ENCODE measurements at places on chromosomes 16 and 17. TPM values are rescaled to one million over a fixed set of nuclear protein-coding genes. Genes with fewer than 3 reads are reported as not detected.
A peak's percentile ranks its signal among the peaks of the same experiment; 100 is the strongest.

The CSH2 gene
- not detected for total RNA-seq

GRCh38 chr17:67439269-67439668 lies 62.2 kb downstream of the PITPNC1 start:
- H3K27ac ChIP-seq: no peak overlapping the region
- H3K4me3 ChIP-seq: no peak overlapping the region
- no peaks in the 10 kb centered on the region for H3K27me3 ChIP-seq

DNA sequence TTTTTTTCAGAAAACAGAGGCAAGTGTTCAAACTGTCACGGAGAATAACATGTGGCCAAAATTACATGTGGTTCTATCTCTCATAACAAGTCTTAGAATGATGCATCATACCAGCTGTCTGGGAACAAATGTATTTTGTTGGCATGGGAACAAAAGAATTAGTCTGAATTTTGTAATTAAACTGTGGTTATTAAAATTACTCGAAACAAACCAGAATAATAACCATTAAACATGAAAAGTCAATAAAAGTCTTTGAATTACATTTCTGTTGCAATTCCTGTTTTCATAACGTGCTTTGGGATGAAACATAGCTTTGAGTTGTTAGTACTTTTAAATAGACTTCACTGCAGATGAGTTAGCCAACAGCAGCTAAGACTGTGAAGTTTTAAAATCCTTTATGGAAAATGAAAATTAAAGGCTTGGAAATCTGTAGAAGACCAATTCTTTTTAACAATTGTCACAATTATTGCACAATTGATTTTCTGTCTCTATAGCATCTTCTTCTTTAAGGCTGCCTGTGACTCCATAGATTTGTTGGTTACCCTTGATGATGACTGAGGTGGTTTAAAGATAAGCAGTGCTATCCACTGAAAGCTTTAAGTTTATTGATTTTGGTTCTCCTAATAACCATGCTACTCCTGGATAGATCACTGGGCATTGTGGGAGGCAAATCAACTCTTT lies 117.9 kb upstream of the AXIN2 start:
- peaks cover 2% of the 10 kb centered on the region for H3K4me1 ChIP-seq
- DNase-seq: no peak
- H3K27me3 ChIP-seq: no peaks in the 10 kb centered on the region
- H3K27ac ChIP-seq: peak overlapping the region; percentile 10
- no peak overlapping the region for H3K4me3 ChIP-seq

DNA sequence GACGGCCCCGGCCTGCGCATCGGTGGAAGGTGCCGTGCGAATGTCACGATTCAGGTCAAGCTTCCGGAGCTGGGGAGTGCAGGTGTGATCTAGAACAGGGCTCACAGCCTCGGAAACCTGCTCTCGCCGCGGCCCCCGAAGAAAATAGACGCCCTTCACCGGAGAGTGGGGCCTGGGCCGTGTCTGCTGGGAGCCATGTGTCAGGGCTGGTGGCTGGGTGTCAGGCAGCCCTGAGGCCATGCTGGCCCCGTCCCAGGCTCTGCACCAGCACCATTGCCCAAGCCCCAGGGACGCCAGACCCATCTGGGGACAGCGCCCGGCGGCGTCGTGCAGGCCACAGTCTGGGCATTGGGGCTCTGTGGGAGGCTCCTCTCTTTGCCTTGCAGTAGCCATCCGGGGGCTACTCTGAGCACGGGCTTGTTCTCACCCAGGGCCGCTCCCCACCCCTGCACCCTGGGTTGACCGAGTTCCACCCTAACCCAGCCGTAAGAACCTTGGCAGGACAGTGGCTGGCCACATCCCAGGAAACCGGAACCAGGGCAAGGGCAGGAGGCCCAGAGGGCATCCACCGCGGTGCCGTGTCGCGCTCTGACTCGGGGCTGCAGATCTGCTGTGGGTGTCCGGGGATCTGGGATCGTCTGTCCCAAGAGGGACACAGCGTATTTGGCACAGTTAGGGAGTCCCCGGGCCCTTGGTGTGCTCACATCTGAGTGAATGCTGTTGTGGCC lies 5.3 kb upstream of the NUDT16L1 start:
- no peaks in the 10 kb centered on the region for H3K36me3 ChIP-seq
- DNase-seq: no peak
- H3K27ac ChIP-seq: no peak overlapping the region
- H3K4me3 ChIP-seq: no peak overlapping the region
- no peaks in the 10 kb centered on the region for H3K4me1 ChIP-seq

- H3K27me3 ChIP-seq: no peaks in the 10 kb centered on the region
- DNase-seq: no peak
- H3K4me3 ChIP-seq: no peak overlapping the region
- no peak overlapping the region for H3K27ac ChIP-seq
- no peaks in the 10 kb centered on the region for H3K4me1 ChIP-seq
- H3K36me3 ChIP-seq: no peaks in the 10 kb centered on the region
Observed at GRCh38 chr17:28487881-28488532, 14.6 kb downstream of the SLC13A2 start.

GRCh38 chr16:58938811-58939210 lies 204.7 kb upstream of the GOT2 start:
- peaks cover 5% of the 10 kb centered on the region for H3K4me1 ChIP-seq
- no peak overlapping the region for H3K4me3 ChIP-seq
- DNase-seq: no peak
- no peak overlapping the region for H3K27ac ChIP-seq
- no peaks in the 10 kb centered on the region for H3K27me3 ChIP-seq

The CCL15 gene
- not detected for total RNA-seq

The MMP28 gene
- total RNA-seq: 3.3 TPM

DNA sequence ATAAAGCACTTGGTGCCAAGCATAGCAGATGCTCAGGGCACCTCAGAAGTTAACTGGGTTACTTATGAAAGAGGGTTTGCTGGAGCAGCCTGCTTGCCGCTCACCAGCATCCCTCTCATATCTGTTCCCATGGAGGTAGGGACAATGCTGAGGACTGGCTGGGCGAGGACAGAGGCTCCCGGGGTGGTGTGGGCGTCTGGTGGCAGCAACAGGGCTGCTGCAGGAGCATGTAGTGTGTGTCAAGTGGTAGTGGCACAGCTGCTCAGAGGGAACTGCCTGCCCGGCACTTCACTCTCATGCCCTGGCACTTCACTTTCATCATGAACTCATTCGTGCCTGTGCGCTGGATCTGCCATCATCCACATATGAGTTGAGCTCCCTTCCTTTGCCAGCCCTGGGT lies 26.9 kb upstream of the ZNHIT3 start:
- no peak overlapping the region for H3K27ac ChIP-seq
- H3K27me3 ChIP-seq: no peaks in the 10 kb centered on the region
- H3K4me3 ChIP-seq: no peak overlapping the region
- H3K4me1 ChIP-seq: no peaks in the 10 kb centered on the region
- no peaks in the 10 kb centered on the region for H3K36me3 ChIP-seq
- DNase-seq: no peak

- no peak for DNase-seq
- no peak overlapping the region for H3K4me3 ChIP-seq
Observed at GRCh38 chr16:83215406-83216001, 588.7 kb downstream of the CDH13 start.

DNA sequence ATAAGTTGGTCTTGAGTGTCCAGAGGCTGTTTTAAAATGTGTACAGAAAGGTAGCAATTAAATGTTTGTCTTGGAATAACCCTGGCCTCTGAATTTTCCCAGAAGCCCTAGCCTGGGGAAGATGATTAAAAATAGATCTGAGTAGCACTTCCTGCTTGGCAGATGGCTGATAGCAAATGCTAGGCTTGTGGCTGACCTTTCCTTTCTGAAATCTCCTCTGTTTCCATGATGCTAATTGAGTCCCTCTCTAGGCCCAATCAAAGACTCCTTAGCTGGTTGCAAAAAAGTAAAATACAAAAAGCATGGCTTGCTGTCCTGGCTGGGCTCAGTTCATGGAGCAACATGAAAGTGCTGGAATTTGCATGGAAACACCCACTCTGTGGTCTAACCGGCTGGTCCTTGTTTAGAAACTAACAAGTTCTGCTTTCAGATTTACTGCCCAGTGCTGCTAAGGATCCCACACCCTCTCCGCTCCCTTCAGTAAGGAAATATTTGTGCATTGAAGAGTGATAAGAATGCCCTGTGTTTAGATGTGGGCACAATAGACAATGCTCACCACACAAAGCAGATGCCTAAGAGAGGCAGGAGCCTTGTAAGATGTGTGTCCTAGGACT lies 40.8 kb downstream of the YPEL2 start:
- H3K27me3 ChIP-seq: no peaks in the 10 kb centered on the region
- H3K36me3 ChIP-seq: no peaks in the 10 kb centered on the region
- peak overlapping the region; percentile 54 for H3K27ac ChIP-seq
- no peak overlapping the region for H3K4me3 ChIP-seq
- DNase-seq: no peak

DNA sequence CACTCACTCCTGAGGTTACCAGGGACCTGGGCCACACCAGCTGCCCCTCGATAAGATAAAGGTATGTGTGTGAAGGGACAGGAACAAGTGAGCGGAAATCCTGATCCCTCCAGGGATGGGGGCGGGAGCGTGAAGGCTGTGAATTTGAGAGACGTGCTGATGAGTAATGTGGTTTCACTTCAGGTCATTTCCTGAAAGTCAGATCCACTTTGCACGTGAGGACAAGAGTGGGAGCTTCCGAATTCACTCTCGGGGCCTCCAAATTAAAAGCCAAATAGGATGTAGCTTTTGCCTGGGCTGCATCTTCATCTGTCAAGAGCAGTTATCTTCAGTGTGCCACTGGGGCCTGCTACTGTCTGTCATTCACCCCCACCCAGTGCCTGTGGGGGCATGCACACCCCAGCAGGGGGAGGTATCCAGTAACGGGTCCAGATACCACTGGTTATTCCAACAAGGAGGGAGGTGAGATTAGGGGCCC lies 87.4 kb upstream of the LHX1 start:
- no peaks in the 10 kb centered on the region for H3K36me3 ChIP-seq
- H3K4me1 ChIP-seq: no peaks in the 10 kb centered on the region
- no peak for DNase-seq

The KRT33A gene
- total RNA-seq: not detected

The NAGLU gene
- total RNA-seq: 40.3 TPM

The PROCA1 gene
- 6.5 TPM for total RNA-seq

The LSM12 gene
- 39.8 TPM for total RNA-seq

DNA sequence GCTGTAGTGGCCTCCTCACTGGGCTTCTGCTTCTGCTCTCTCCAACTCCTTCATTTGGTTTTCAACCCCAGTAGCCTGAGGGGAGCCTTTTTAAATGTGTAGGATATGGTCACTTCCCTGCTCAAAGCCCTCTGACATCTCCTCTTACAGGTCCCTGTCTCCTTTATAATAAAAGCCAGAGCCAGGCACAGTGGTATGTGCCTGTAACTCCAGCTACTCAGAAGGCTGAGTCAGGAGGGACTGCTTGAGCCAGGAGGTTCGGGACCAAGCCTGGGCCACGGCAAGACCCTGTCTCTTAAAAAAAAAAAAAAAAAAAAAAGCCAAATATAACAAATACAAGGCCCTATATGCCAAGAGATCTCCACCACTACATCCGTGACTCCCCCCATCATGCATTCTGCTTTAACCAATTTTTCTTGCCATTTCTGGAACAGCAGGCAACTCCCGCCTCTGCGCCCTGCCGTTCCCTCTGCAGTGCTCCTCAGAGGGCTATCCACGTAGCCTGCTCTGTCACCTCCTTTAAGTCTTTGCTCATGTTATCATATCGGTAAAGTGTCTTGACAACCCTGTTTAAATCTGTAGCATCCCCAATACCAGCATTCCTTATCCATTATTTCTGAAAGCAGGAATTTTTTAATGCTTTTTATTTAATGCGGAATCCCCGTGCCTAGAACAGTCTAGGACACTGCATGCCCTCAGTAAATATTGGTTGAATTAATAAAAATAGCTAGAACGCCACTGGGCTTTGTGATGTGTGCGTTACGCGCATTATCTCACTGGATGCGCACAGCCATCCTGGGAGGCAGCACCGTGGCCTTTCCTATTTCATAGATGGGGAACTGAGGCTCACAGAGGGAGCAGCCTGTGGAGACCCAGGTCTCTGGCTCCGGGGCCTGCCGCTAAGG lies 9.5 kb downstream of the ZNF771 start:
- H3K27ac ChIP-seq: peak overlapping the region; percentile 69
- peak overlapping the region; percentile 46 for H3K4me3 ChIP-seq
- no peaks in the 10 kb centered on the region for H3K27me3 ChIP-seq

The EPN3 gene
- total RNA-seq: 22.4 TPM

DNA sequence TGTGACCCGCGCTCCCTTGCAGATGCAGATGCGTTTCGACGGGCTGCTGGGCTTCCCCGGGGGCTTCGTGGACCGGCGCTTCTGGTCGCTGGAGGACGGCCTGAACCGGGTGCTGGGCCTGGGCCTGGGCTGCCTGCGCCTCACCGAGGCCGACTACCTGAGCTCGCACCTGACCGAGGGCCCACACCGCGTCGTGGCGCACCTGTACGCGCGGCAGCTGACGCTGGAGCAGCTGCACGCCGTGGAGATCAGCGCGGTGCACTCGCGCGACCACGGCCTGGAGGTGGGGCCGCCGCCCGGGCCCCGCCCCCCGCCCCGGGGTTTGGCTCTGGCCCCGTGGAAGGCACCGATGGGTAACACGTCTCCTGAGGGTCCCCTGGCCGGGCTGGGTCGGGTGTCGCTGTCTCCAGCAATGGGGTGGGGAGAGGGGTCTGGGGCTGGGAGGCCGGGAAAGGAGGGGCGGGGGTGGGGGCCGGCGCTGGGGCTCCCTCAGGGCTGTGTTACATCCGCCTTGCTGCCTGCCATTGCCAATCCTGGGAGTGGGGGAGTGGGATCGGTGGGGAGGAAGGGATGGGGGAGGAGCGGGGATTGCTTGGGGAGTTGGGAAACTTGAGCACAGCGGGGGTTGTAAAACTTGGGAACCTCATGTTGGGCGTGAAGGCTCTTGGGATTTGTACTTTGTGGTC lies 737 bp downstream of the NUDT16L1 start:
- no peaks in the 10 kb centered on the region for H3K27me3 ChIP-seq
- DNase-seq: peak; percentile 66
- peaks cover 5% of the 10 kb centered on the region for H3K4me1 ChIP-seq
- H3K36me3 ChIP-seq: no peaks in the 10 kb centered on the region
- peak overlapping the region; percentile 40 for H3K27ac ChIP-seq
- H3K4me3 ChIP-seq: peak overlapping the region; percentile 51

The KCNH6 gene
- total RNA-seq: not detected

GRCh38 chr17:15513058-15513791 lies 45.8 kb upstream of the CDRT4 start:
- DNase-seq: no peak
- H3K27ac ChIP-seq: peak overlapping the region; percentile 5
- H3K36me3 ChIP-seq: no peaks in the 10 kb centered on the region
- H3K27me3 ChIP-seq: no peaks in the 10 kb centered on the region

DNA sequence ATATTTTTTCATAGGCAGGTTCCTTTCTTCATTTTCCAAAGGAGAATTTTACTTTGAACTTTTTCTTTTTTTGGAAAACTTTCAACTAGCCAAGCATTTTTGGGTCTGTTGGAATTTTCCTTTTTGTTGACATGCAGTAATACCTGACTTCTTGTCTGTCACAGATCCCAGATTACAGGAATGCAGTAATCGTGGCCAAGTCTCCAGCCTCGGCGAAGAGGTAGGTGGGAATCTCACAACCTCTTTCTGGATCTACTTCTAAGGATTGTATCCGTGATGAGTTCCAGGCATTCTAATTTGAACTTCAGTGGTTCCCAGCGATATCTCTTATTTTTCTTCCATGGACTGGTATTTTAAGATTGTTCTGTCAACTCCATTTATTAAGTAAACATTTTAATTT lies 31.7 kb downstream of the PRPSAP2 start:
- no peaks in the 10 kb centered on the region for H3K36me3 ChIP-seq
- H3K4me1 ChIP-seq: no peaks in the 10 kb centered on the region
- H3K4me3 ChIP-seq: no peak overlapping the region

- no peak overlapping the region for H3K4me3 ChIP-seq
- peaks cover 4% of the 10 kb centered on the region for H3K4me1 ChIP-seq
- no peaks in the 10 kb centered on the region for H3K36me3 ChIP-seq
Observed at GRCh38 chr17:50679008-50679544, 28.6 kb downstream of the ANKRD40 start.

The CA7 gene
- not detected for total RNA-seq

The TANC2 gene
- 20.4 TPM for total RNA-seq

The BCAR1 gene
- 49.2 TPM for total RNA-seq

All from ovary (tissue), 10 donors.